ENCODE measurements at places on chromosomes 4 and X.

DNA sequence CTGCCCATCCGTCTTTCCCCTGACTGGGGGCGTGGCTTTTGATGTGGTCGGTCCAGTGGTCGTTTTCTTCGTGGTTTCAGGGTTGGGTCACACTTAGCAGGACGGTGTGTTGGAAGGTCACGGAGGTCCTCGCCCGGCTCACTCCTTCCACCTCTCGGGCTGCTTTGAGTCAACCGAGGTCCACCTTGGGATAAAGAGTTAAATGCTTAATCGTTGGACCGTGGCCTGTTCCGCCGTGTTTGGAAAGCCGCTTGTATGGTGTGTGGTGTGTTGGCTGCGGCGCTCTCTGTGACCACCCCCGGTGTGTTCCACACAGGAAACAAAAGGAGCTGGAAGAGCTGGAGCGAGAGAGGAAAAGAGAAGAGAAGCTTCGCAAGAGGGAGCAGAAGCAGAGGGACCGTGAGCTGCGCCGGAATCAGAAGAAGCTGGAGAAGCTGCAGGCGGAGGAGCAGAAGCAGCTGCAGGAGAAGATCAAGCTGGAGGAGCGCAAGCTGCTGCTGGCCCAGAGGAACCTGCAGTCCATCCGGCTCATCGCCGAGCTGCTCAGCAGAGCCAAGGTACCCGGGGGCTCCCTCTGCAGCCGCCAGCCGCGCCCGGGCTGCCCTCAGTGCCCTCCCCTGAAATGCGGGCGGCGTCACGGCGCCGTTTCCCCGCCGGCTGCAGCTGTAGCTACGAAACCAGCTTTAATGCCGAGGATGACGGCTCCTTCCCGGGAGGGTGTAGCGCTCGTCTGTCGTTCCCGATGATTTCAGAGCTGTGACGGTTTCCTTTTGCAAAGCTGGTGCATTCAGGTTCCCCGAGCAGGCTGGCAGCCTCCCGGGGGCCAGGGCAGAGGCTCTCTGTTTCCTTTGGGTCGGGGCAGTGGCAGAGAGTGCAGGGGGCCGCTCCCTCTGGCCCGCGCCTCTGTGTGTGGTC lies 7.7 kb downstream of the AKAP17A start:
- DNase-seq, result no peak

GRCh38 chrX:150813922-150814321 lies 84.5 kb downstream of the CD99L2 start:
- DNase-seq, result no peak

DNA sequence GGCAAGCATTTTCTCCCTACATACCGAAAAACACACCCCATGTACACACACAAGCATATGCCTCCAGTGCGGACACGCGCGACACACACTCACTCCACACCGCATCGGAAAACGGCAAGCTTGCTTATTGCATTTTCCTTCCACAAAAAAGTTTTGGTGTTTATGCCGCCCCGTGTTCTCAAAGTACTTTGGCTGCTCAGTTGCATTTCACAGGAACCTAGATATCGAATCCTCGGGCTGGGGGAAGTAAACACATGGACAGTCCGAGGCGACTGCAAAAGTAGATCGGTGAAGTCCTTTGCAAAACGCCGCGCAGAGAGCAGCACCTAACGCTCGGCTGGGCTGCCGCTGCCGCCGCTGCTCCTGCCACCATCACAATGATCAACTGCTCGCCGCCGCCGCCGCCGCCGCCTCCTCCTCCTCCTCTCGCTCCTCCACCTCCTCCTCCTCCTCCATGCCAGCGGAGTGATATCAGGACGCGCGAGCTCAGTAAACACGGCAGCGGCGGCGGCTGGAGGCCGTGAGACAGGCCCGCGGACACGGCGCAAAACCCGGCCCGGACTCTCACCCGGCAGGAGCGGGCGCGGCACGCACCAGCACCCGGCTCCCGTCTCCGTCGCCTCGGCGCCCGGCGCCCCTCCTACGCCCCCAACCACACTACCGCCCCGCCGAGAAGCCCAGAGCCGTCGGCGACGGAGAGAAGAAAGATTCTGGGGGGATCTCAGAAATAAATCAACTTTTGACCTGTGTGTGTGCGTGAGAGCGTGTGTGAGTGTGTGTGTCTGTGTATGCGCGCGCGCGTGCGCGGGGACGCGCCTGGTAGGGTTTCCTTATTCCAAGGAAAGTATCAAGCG lies at the start of gene MAML3:
MAML3 (minus strand) TSS at position 467 of the 854 bp plus-strand sequence. CDS start 857 bp downstream, outside the sequence.
- peak; percentile 96 for DNase-seq

- DNase-seq, result no peak
Measured at GRCh38 chr4:101356928-101357327, 9.6 kb upstream of the PPP3CA start.

GRCh38 chr4:6248394-6248793 lies 21.3 kb upstream of the WFS1 start:
- DNase-seq, result no peak

GRCh38 chr4:38284294-38285030 lies 324.3 kb downstream of the PTTG2 start:
- no peak for DNase-seq

DNA sequence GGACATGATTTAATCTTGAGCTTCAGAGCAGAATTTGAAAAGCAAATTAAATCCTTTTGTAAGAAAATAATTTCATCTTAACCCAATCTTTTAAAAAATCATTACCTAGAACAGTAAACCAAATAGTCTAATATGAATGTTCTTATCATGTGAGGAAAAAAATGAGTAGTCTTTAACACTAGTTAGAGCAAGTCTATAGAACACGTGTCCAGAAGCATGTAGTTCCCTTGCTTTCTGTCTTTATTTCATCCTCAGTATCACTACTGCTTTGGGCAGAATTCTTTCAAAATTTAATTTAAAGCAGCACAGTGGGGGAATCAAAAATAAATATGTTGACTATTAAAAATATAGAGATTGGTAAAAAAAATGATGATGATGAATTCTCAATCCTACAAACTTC lies 2.1 kb downstream of the RBM47 start:
- no peak for DNase-seq

- peak; percentile 75 for DNase-seq
Measured at GRCh38 chr4:76251441-76252270, at the start of gene FAM47E. Gene FAM47E (plus strand): TSS chr4:76251721. CDS start chr4:76251747, 26 bp downstream.

DNA sequence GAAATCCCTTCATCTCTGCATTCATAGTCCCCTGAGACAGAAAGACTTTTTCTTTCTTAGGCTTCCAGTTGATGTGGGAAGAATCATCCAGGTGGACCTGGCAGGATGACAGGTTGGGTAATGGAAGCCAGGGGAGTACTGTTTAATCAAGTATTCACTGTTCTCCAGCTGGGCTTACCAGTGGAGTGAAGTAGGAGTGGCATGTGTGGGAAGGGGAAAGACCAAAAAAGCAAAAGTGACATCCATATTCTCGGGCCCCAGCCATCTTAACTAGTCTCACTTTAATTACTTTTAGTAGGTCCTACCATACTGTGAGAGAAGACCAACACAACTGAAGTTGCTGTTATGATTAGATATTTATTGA lies 18.5 kb downstream of the VSIG4 start:
- DNase-seq, result no peak

- no peak for DNase-seq
Measured at GRCh38 chr4:6224735-6225134, 24.4 kb upstream of the JAKMIP1 start.

Measured in right forelimb (tissue), 1 donor.